RKO (cell line): ENCODE measurements at places on chromosomes 3 and 15.
A peak's percentile ranks its signal among the peaks of the same experiment; 100 is the strongest.

- DNase-seq, result no peak
Measured at GRCh38 chr3:123752228-123752627, 131.9 kb downstream of the MYLK start.

DNA sequence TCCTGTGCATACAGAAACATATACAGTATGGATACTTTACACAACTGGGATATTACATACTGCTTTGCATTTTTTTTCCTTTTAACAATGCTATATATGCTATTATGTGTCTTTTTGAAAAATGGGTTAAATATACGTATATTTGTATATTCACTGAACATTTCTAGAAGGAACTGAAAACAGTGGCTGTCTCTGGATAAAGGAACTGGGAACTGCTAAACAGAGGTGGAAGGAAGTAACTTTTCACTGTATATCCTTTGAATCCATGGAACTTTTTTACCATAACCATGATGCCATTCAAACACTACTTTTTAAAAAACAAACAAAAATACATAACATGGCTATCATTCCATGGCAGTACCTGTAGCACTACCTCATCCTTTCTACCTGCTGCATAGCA, 1.8 kb downstream of the MTFMT start:
- no peak for DNase-seq

DNA sequence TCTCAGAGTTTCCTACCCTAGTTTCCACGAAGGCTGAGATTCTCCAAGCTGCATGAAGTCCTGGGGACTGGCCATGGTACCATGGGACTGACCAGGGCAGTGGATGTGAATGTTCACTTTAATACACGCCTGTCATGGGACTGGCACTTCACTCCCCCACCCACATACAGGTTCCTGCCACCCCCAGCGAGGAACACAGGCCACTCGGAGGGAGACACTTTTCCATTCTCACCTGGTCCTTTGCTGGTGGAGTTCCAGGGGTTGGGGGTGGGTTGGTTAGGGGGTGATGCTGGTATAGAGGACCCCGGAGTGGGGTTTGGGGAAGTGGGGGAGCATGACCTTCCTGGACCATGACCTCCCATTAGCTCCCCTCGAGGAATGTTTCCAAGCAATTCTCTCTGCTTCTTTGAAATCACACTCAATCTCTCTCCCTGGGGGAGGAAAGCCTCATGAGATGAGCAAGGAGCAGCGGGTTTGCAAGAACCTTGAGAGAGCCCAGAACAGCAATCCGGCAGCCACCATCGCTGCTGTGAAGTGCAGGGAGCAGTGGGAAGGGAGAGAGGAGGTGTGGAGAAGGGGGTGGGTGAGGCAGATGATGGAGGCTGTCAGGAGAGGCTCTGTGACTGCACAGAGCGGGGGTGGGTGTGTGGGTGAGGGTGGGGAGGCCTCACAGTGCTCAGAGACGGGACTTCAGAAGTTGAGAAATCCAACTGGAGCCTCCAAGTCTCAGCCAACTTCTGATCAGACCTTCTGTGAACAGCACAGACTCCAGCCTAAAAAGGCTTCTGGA, 69.7 kb downstream of the ADCY5 start:
- DNase-seq, result no peak

DNA sequence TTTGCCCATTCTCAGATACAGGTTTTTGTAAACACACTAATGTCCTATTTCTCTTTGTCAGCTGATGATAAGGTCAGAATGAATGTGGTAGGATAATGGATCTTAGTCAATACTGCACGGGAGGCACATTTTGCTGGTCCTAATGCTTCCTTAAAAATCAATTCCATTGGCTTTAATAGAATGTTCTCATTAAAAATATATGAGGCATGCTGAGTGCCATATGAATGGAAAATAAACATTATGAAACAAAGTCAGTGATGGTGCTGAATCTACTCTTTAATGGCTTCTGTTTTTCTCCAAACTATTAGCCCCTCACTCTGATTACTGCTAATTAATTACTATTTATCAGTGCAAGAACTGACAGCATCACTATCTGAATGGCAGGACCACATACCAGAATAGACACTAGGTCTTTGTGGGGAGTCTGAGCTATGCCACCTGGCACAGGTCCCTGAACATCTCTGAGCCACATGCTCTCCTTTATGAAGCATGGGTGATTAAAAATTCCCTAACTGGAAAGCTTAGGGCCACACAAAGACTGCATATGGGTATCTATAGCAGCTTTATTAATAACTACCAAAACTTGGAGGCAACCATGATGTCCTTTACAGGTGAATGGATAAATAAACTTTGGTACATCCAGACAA, 278.9 kb downstream of the MEX3B start:
- no peak for DNase-seq

- no peak for DNase-seq
Measured at GRCh38 chr3:71089271-71089847, 494.2 kb downstream of the FOXP1 start.

DNA sequence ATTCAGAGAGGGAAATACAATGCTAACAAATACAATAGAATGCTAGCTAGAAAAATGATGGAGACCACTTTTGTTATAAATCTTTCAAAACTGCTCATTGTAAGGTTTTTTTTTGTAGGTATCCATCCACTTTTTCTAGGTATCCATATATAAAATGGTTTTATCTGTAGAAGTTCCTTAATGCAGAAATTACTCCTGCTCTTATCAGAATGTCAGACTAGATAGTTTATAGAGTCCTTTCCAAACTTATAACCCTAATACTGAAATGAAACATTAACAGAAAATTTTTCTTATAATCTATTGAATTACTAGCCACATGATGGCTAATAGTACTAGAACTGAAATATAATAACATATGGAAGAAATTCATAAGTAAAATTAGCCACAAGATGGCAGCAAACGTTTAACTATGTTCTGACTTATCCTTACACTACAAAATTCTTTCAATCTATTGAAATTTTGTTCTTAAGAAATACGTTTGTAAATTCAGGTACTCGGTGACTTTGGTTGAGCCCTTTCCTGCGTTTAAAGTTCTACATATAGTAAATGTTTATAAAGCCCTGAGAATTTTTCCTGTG, 58.5 kb downstream of the ECT2 start:
- peak; percentile 66 for DNase-seq
